ENCODE measurements at places on chromosomes 6 and 20.

DNA sequence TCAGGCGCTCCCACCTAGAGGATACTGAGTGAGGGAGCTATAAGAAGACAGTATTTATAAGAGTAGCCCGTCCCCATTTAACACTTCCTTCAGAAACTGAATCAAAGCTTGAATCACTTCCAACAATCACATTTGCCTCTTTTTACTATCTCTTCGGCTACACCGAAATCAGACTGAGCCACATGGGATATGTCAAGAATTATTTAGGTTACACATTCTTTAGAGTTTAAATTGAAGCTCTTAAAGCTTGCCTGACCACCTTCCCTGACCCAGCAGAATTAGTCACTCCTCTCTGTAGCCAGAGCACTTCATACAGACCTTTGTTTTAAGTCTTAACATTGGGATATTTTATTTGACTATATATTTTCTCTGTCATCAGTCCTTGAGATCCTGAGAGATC lies 163.7 kb downstream of the MAFB start:
- no peak for DNase-seq

DNA sequence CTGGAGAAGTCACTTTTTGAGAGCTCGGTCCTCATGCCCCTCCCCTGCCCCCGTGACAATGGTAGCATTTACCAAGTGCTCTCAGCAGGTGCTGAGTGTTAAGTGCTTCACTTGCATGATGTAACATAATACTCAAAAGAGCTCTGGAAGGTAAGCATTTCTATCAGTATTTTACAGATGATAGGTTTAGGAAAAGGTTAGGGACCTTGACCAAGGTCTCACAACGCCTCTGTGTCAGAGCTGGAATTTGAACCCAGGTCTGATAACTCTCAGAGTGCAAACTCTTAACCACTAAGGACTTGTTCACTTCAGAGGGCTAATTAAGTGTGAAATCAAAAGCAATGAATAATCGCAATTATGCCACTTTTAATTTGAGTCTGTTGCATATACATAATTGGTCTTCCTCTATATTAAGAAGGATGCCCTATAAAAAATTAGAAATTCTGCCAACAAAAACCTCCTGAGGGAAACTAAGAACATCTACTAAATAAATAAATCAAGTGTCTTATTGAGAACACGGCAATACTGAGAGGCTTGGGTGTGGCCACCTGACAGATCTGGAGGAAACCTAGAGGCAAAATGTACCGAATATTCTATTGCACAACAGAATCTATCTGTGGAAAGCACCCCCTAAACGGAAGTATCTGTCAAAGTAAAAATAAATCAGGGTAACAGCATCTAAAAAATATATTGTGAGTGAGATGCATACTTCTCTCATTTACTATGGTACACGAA lies 109.8 kb downstream of the BACH2 start:
- no peak for DNase-seq

DNA sequence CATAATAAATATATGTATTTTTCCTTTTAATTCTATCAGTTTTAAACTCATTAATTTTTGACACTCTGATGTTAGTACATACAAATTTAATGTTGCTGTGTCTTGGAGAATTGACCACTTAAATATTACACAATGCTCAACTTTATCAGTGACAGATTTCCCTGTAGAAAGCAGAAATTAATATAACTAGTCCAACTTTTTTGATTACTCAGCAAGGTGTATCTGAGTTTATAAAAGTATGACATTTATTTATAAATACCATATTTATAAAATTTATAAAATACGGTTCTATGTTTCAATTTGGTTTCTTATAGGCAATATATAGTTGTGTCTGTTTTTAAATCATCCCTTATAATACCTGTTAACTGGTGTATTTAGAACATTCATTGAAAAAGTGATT lies 350.0 kb upstream of the EYS start:
- DNase-seq: no peak

DNA sequence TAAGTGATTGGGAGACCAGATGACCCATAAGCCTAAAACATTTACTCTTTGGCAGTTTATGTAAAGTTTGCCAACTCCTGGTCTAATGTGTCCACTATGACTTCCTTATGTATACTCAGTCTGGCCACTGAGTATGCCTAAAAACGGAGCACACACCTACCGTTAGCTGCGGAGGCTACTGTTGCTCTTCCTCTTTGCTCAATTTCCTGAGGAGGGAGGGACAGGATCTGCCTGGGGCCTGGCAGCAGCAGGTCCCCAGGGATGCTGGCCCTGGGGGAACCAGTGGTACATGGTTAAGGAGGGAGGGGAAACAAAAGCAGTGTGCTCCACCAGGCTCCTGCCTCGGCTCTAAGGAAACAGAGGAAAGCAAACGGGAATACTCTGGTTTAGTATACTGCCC lies 113.5 kb downstream of the CDYL start:
- no peak for DNase-seq

DNA sequence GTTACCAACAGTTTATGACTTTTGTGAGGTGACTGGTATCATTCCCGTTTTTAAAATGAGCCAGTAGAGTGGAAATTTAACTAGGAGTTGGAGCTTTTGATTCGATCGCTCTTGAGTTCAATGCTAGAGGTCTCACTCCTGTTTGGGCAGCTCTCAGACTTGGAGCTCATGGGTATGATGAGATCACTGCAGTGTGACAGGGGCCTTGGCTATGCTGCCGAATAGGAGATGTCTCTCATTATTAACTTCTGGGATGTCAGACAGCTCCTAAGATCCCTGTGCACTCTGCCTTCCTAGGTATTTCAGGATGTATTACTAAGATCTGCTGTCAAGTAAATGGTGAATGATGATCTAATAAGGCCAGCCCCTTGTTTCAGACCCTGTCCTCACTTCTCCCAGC lies 20.4 kb downstream of the AKAP12 start:
- no peak for DNase-seq

- no peak for DNase-seq
These were observed 1.5 kb downstream of the COL21A1 start for GRCh38 chr6:56245903-56246351.

GRCh38 chr20:11978496-11978895 lies 60.8 kb downstream of the BTBD3 start:
- DNase-seq: no peak

GRCh38 chr6:161622779-161623178 lies 348.9 kb upstream of the AGPAT4 start:
- no peak for DNase-seq

DNA sequence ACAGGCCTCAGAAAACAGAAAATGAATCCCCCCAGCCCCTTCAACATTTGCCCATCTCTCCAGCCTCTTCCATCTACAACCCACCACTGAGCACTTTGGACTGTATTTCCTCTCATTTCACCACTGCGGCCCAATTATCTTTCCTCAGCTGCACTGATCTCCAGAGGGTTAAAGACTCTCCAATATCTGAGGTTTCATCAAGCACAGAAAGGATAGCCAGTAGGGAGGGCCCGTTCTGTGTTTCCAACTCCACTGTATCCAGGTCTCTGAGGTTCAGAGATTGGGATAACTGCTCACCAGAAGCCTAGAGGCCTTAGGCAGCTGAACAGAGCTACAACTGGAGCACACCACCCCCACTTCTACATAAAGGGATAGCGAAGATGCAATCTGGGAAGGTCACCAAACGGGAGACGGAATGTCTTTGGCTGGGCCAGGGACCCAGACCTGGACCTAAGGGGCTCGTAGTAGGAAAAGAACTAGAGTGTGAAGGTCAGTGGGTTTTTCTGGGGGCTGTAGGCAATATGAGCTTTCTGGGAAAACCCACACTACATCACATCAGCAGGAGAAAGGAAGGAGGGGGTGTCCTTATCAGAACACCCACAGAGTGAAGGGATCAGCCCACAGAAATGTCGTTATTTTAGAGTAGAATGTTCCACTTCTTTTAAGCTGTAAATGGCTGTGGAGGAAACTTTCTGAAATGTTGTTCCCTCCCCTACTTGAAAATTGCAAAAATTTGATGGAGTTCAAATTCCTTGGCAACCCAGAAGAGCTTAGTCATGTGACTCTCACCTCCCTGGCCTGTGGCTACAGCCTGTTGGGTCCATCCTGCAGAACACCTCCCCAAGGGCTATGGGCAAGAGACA lies 7.3 kb downstream of the KCNK5 start:
- no peak for DNase-seq

DNA sequence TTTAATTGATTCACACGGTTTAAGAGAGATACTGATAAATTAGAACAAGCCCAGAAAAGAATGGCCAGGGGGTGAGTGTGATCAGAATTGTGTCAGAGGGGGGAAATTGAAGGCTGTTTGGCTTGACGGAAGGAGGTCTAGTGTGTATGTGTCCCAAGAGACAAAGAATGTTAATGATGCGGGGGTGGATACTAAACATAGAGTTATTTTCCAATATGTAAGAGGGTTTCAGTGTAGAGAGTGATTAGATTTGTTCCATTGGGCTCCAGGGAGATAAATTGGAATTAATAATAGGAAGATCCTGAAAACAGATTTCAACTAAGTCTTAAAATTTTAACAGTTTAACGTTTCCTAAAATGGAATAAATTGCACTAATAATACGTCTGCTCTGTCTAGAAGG lies 38.1 kb upstream of the UTRN start:
- DNase-seq: no peak

GRCh38 chr6:168601546-168601945 lies 160.6 kb downstream of the SMOC2 start:
- DNase-seq: no peak

DNA sequence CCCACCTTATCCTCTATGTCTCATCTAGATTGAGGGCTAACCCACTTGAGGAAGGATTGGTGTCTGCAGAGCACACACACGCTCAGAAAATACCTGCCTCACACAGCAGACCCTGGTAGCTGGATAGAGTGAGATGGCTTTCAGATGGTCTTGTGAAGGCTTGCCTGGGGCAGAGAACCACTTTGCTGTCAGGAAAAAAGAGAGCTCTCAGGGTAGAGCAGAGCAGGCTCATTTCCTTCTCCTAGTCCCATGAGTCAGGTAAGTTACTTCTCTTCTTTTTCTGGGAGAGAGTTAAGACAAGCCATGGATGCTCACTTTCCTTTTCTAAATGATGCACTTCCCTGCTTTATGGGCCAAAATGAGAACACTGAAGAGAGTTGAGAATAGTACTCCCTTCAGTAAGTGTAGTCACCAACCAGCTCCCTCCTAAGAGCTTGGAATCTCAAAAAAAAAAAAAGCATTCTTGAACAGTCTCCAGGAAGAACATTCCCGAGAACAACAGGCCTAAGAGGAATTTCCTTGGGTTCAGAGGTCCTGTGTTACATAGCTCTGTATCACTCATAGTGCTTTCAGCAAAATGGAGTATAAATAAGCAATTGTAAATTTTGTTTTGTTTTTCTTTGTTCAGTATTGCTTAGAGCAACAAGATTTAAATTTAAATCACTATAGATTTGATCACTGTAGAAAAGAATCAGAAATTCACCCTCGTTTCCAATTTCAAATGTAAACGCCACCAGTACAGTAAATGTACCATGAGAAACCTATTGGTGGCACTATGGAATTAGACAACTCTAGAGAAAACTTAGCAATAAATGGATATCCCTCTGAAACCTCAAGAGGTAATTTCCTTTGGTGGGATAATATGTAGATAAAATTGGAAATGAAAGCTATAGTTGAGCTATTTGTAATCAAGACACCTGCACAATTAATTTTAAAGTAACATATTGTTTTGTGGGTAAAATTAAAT lies 530.3 kb downstream of the RFPL4B start:
- DNase-seq: no peak

GRCh38 chr6:90230548-90231215 lies 66.0 kb downstream of the BACH2 start:
- DNase-seq: no peak

Data from cortex of kidney (tissue), 1 donor.